Aorta (tissue), 5 donors: ENCODE measurements at places on chromosomes 3 and 15. TPM values are rescaled to one million over a fixed set of nuclear protein-coding genes. Genes with fewer than 3 reads are reported as not detected.
A peak's percentile ranks its signal among the peaks of the same experiment; 100 is the strongest.

Gene PIF1
- 2.8 TPM for total RNA-seq

Gene LYSMD2
- total RNA-seq: 12.2 TPM

Gene NPAP1
- not detected for total RNA-seq

Gene ADGRG7
- total RNA-seq: not detected

Gene AGTR1
- total RNA-seq: 8.5 TPM

Gene PLA2G4D
- not detected for total RNA-seq

Gene ITPKA
- 0.33 TPM for total RNA-seq

- no peak overlapping the region for H3K27ac ChIP-seq
- no peaks in the 10 kb centered on the region for H3K36me3 ChIP-seq
- no peaks in the 10 kb centered on the region for H3K27me3 ChIP-seq
- H3K4me1 ChIP-seq: peaks cover 10% of the 10 kb centered on the region
- no peak for DNase-seq
- H3K4me3 ChIP-seq: no peak overlapping the region
These were observed 898.2 kb downstream of the MCTP2 start for GRCh38 chr15:95129574-95129973.

DNA sequence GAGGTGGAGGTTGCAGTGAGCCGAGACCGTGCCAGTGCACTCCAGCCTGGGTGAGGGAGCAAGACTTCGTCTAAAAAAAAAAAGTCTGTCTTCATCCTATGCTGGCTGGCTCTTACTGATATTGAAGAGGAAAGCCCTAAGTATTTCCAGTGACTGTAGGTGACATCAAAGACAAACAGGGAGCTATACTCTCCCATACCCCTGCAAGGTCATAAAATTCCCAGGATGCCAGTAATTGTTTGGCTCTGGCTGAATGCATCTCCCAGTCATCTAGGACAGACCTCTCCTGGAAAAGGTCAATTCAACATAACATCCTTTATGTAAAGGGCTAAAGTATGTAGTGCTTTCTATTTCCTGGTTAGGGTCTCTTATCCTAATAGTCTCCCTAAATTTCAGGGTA lies 8.0 kb downstream of the ZBBX start:
- no peak overlapping the region for H3K4me3 ChIP-seq
- no peaks in the 10 kb centered on the region for H3K27me3 ChIP-seq
- H3K4me1 ChIP-seq: no peaks in the 10 kb centered on the region
- DNase-seq: no peak

DNA sequence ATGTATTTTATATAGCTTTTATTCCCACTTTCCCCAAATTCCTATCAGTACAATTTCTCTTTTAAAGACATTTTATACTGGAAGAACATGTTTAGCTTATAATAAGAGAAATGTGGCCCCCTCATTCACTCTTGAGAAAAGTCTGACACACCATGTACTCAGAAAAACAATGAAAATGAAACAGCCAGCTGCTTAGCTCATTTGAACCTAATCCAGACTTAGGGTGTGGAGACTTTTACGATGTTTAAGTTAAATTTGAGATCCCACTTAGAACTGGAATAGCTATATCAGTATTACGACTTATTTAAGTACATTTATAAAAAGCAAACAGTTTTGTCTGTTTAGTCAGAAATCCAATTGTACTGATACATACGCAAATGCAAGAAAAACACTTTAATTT lies 252.3 kb upstream of the ARRDC4 start:
- H3K27me3 ChIP-seq: no peaks in the 10 kb centered on the region
- H3K36me3 ChIP-seq: no peaks in the 10 kb centered on the region
- no peak for DNase-seq
- no peak overlapping the region for H3K27ac ChIP-seq

GRCh38 chr15:95298729-95299128 lies 1031.8 kb upstream of the NR2F2 start:
- no peak overlapping the region for H3K4me3 ChIP-seq
- H3K4me1 ChIP-seq: no peaks in the 10 kb centered on the region
- H3K27me3 ChIP-seq: no peaks in the 10 kb centered on the region
- no peak for DNase-seq
- H3K36me3 ChIP-seq: no peaks in the 10 kb centered on the region
- H3K27ac ChIP-seq: no peak overlapping the region

DNA sequence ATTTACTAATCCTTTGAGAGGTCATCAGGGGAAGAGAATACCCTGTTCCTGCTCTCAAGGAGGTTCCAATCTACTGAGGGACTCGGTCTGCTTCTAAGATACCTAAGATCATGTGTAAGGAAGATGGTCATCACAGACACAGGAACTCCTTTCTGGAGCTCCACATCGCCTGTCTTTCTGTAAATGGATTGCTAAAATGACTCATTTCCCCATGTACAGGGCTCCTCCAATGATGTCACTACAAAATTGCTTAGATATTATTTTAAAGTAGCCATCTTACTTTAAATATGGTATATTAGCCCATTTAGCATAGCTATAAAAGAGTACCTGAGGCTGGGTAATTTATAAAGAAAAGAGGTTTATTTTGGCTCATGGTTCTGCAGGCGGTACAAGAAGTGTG lies 206.1 kb upstream of the PROK2 start:
- H3K4me1 ChIP-seq: no peaks in the 10 kb centered on the region
- no peak overlapping the region for H3K27ac ChIP-seq
- no peak for DNase-seq
- H3K4me3 ChIP-seq: no peak overlapping the region
- H3K27me3 ChIP-seq: no peaks in the 10 kb centered on the region

DNA sequence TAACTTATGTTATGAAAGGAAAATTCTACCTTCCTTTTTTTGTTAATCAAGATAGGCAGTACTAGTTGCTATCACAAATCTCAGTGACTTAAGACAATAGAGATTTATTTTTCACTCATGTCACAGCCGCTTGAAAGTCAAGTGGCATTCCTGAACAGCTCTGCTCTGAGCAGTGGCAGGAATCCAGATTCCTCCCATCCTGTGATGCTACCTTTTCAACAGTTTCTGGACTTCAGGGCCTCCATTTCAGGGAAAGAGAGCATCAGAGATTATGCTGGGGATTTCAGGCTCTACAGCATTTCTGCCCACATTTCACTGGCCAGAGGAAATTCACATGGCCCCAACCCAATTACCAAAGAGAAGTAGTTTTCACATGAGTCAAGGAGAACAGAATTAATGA lies 83.4 kb downstream of the IL1RAP start:
- no peaks in the 10 kb centered on the region for H3K4me1 ChIP-seq

DNA sequence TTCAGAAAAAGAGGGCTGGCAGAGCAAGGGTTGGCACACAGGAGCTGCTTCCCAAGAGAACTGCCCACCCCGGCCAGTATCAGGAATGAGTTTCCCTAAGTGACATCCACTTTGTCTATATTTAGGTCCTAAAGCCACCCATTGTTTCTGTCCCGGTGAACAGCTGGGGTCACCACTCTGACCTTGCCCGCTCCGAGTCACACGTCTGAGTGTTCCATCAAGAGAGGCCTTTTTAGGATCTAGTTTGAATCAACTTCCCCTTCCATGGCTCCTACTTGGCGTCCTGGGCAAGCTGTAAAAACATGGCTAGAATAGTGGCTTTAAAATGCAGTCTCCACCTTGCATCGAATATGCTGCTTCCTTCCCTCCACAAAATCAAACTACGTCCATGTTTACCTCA lies 109.6 kb upstream of the ARHGEF3 start:
- H3K4me1 ChIP-seq: no peaks in the 10 kb centered on the region
- no peak overlapping the region for H3K27ac ChIP-seq
- H3K27me3 ChIP-seq: no peaks in the 10 kb centered on the region
- no peak overlapping the region for H3K4me3 ChIP-seq

- no peak overlapping the region for H3K4me3 ChIP-seq
- H3K27me3 ChIP-seq: no peaks in the 10 kb centered on the region
- no peaks in the 10 kb centered on the region for H3K36me3 ChIP-seq
These were observed 40.5 kb downstream of the IMPG2 start for GRCh38 chr3:101279765-101280385.

GRCh38 chr15:90862964-90863778 lies 5.2 kb upstream of the FURIN start:
- no peak overlapping the region for H3K4me3 ChIP-seq
- no peak for DNase-seq
- H3K4me1 ChIP-seq: no peaks in the 10 kb centered on the region
- H3K27me3 ChIP-seq: no peaks in the 10 kb centered on the region
- H3K36me3 ChIP-seq: no peaks in the 10 kb centered on the region

- H3K27ac ChIP-seq: no peak overlapping the region
- H3K27me3 ChIP-seq: no peaks in the 10 kb centered on the region
- peak overlapping the region; percentile 53 for H3K4me3 ChIP-seq
These were observed 20.7 kb upstream of the FEM1B start for GRCh38 chr15:68256675-68257450.

DNA sequence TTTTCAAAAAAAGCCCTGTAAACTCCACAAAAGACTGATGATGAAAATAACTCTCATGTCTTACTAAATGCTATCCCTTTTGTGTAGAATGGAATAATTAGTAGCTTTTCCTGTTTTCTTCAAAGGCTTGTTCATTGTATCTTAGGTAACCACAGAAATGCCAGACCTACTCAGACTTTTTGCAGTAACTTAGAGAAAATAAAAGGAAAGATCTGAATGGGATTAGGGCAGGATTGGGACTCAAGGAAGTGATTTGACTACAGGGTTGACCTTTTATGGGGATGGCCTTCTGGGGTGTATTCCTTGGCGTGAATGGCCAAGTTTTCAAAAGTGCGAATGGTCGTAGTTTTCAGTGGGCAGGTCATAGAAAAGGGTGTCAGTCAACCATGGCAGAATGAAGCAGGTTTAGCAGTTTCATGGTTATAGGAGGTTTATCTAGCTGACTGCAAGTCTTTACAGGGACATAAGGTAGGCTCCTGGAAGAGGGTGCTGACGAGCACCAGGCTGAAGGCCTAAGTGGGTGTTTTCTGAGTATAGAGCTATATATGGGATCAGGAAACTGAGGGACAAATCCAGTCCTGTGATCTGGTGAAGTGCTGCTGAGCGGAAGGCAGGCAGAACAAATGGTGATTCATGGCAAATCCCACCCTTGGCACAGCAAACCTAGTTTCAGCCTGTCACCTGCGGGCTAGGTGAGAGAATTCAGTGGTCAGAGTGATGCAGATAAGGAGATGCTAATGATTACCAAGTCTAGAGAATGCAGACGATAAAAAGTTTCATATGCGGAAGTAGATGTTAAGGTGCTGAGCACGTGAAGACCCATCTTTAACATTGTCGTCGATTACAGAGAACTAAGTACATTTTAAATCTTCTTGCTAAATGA lies 46.4 kb downstream of the IL1RAP start:
- H3K4me3 ChIP-seq: no peak overlapping the region
- no peak overlapping the region for H3K27ac ChIP-seq

DNA sequence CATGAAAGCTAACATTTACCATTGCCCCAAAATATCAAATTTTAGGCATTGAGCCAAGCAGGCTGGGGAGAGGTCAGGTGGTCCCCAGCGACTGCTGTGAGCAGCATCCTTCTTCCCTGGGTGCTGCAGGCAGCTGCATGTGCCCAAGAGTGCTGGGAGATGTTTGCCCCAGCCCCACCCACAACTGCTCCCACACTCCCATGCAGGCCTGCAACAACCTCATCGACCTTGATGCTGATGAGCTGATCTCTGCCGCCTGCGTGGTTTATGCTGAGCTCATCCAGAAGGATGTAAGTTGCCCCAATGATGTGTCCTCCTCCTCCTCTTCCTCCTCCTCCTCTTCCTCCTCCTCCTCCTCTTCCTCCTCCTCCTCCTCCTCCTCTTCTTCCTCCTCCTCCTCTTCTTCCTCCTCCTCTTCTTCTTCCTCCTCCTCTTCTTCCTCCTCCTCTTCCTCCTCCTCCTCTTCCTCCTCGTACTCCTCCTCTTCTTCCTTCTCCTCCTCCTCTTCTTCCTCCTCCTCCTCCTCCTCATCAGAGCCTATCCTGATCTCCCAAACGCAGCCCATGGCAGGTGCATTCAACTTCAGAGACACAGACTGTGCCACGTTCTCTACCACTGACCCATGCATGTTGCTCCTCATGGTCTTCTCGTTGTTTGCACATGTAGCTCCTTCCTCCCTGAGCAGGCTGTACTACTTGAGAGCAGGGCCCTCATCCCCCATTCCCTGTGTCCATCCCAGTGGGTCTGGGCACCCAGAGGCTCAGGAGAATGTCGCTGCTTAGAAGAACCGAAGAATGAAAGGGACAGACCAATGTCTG lies 15.1 kb downstream of the TBC1D21 start:
- no peaks in the 10 kb centered on the region for H3K36me3 ChIP-seq
- no peaks in the 10 kb centered on the region for H3K4me1 ChIP-seq
- no peaks in the 10 kb centered on the region for H3K27me3 ChIP-seq
- no peak overlapping the region for H3K4me3 ChIP-seq
- DNase-seq: no peak
- H3K27ac ChIP-seq: no peak overlapping the region

DNA sequence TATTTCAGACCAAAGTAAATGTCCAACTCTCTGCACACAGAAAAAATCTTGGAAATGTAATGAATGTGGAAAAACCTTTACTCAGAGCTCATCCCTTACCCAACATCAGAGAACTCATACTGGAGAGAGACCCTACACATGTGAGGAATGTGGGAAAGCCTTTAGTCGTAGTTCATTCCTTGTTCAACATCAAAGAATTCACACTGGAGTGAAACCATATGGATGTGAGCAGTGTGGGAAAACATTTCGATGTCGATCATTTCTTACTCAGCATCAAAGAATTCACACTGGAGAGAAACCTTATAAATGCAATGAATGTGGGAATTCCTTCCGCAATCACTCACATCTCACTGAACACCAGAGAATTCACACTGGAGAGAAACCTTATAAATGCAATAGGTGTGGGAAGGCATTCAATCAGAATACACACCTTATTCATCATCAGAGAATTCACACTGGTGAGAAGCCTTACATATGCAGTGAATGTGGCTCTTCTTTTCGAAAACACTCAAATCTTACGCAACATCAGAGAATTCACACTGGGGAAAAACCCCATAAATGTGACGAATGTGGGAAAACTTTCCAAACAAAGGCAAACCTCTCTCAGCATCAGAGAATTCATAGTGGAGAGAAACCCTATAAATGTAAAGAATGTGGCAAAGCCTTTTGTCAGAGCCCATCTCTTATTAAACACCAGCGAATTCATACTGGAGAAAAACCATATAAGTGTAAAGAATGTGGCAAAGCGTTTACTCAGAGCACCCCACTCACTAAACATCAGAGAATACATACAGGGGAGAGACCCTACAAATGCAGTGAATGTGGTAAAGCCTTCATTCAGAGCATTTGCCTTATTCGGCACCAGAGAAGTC lies 8.0 kb upstream of the ZNF501 start:
- H3K4me3 ChIP-seq: no peak overlapping the region
- no peaks in the 10 kb centered on the region for H3K27me3 ChIP-seq
- peaks cover 18% of the 10 kb centered on the region for H3K36me3 ChIP-seq
- no peak overlapping the region for H3K27ac ChIP-seq
- H3K4me1 ChIP-seq: no peaks in the 10 kb centered on the region
- DNase-seq: no peak

DNA sequence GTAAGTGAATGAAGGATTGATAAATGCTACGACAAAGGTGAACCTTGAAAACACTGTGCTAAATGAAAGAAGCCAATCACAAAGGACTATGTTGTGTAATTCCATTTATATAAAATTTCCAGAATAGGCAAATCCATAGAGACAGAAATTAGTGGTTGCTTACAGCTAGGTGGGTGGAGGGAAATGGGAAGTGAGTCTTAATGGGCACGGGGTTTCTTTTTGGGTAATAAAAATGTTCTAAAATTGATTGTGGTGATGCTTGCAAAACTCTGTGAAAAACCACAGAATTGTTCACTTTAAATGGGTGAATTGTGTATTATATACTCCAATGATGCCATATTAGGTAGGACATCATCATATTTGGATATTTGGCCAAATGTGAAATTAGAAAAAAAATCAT lies 20.9 kb upstream of the TEX9 start:
- DNase-seq: no peak
- H3K36me3 ChIP-seq: no peaks in the 10 kb centered on the region
- H3K27me3 ChIP-seq: no peaks in the 10 kb centered on the region
- no peak overlapping the region for H3K4me3 ChIP-seq
- no peak overlapping the region for H3K27ac ChIP-seq
- no peaks in the 10 kb centered on the region for H3K4me1 ChIP-seq

GRCh38 chr3:155282385-155283091 lies 10.9 kb downstream of the STRIT1 start:
- no peak for DNase-seq
- H3K36me3 ChIP-seq: no peaks in the 10 kb centered on the region
- no peaks in the 10 kb centered on the region for H3K27me3 ChIP-seq
- no peaks in the 10 kb centered on the region for H3K4me1 ChIP-seq
